A549 (cell line): ENCODE measurements at places on chromosomes 2 and 18. TPM values are rescaled to one million over a fixed set of nuclear protein-coding genes. Genes with fewer than 3 reads are reported as not detected.

DNA sequence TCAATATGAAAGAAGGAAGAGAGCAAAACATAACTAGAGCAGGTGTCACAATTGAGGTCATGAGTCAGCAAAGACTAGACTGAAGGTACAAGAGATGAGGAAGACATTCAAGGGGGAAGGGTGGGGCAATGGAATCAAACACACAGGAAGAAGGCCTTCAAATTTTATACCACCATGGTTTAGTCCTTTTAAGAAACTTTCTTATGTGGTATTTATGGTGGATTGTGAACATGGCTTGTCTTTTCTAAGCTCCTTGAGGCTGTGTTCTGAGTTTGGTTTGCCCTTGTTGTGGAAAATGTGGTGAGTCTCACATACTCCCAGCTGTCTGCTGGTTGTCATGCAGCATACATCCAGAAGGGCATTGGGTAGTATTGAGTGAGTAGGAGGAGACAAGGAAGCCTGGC lies 62.1 kb downstream of the NABP1 start:
- peak; percentile 11 for DNase-seq

- DNase-seq, result no peak
Measured at GRCh38 chr2:239116456-239117246, 268.8 kb downstream of the TWIST2 start.

- no peak for DNase-seq
Measured at GRCh38 chr2:109348671-109349502, 219.9 kb downstream of the SH3RF3 start.

- DNase-seq, result no peak
Measured at GRCh38 chr2:109062859-109063700, 65.9 kb upstream of the SH3RF3 start.

DNA sequence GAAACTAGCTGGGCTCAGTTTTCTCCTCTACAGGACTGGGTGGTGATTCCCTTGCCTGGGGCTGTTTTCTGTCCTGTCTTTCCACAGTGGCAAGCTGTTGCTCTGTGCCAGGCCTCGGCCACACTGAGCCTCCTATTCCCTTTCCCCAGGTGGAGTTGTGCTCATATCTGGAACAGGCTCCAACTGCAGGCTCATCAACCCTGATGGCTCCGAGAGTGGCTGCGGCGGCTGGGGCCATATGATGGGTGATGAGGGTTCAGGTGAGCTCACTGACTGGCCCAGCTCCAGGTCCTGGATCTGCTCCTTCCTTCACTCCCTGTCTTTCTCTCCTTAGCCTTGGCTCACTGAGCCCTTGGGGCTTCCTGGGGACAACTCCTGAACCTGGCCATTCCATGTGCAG lies 4.0 kb downstream of the NAGK start:
- DNase-seq, result no peak

- DNase-seq, result no peak
Measured at GRCh38 chr2:148102641-148103040, 81.8 kb downstream of the MBD5 start.

The SRD5A2 gene
- polyA plus RNA-seq, result 0.01 to 0.03 TPM in 2 of 3 replicates, not detected in the other

The LBX2 gene
- 2.0 to 2.4 TPM (median 2.1 TPM) in 3 replicates for polyA plus RNA-seq
